ENCODE measurements at places on chromosomes 12 and 14. TPM values are rescaled to one million over a fixed set of nuclear protein-coding genes. Genes with fewer than 3 reads are reported as not detected.

RIPK3 gene
- 3.9 TPM for total RNA-seq

SMAGP gene
- total RNA-seq, result 17.9 TPM

MIP gene
- total RNA-seq, result 0.07 TPM

GPR132 gene
- total RNA-seq, result not detected

GRIN2B gene
- total RNA-seq, result not detected

PLBD1 gene
- 0.40 TPM for total RNA-seq

Data from pulmonary artery endothelial cell (primary cell).